Fibroblast of gingiva (primary cell): ENCODE measurements at places on chromosomes 3 and 15.
A peak's percentile ranks its signal among the peaks of the same experiment; 100 is the strongest.

- DNase-seq, result no peak
Observed at GRCh38 chr3:8516047-8516661, 14.5 kb downstream of the LMCD1 start.

DNA sequence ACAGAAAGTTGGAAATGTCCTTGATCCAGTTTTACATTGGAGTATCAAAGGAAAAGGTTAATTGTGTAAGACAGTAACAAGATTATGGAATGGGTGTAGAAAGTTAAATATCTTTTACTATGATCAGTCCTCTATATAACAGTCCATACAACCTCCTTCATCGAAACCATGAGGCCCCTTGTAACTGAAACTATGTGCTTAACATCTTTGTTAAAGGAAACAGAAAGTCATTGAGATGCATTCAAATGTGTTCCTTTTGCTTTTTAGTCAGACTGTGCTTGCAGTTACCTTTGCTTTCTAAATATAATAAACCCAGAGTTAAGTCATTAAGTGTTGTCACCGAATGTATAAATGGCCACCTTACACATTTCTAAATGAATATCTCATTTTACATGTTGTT is 1298.5 kb downstream of the ROBO2 start:
- no peak for DNase-seq

DNA sequence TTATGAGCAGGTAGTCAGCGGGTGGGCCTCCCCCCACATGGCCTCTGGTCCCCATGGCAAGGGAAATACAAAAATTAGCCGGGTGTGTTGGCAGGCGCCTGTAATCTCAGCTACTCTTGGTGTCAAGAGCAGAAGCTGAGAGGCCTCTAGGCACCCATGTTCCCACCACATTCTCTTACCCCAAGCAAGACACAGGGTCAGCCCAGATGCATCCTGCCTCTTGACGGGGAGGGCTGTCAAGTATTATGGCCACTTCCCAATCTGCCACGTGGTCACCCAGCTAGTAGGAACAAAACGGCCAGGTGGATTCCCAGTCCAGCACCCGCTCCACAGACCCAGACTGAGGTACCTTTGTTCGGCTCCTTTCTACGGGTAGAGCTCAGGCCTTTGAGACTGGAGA is 16.2 kb upstream of the SLC6A6 start:
- DNase-seq, result no peak

DNA sequence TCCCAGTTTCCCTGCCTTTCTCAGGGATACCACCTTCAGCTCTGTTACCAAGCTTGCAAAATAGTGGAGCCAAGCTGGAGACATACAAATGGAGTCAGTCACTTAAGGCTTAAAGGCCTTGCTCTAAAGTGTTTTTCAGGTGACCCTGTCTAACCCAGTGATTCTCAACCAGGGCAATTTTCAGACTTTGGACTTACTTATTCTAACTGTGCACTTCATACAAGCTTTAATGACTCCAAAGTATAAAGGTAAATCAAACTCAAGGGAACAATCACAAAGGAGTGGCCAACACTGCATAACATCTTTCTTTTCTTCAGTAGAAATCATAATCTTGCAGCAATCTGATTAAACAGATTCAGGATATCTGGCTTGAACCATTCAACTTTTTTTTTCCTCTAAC is 9.4 kb downstream of the ANO10 start:
- DNase-seq, result no peak

DNA sequence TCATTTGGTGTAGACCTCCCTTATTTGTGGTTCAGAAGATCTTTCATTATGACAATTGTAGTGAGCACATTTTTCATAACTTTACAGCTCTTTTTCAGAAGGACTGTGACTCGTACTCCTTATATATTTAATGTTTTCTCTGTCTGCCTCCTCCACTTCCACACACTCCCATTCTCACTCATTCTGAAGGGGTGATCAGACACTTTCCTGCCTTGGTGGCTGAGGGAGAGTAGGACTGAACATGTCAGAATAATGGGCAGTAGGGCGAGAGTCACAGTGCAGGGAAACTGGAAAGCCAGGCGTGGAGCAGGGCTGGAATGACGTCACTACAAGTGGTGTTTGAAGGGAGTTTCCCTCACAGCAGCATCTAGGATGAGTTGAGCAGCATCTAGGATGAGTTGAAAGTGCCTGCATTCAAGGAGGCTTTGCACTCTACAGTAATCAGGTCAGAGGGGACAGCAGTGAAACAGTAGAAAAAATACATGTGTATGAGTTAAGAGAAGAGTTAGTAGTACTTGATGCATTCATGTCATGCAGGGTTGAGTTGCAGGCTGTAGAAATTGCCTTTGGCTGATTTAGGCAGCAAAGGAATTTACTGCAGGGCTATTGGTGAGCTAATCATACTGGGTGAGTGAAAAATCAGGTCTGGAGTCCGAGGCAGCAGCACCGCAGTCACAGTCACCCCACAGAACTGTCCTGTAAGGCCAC is 36.3 kb upstream of the FBXL22 start:
- no peak for DNase-seq

- no peak for DNase-seq
Observed at GRCh38 chr3:140273542-140274195, 338.7 kb downstream of the CLSTN2 start.

DNA sequence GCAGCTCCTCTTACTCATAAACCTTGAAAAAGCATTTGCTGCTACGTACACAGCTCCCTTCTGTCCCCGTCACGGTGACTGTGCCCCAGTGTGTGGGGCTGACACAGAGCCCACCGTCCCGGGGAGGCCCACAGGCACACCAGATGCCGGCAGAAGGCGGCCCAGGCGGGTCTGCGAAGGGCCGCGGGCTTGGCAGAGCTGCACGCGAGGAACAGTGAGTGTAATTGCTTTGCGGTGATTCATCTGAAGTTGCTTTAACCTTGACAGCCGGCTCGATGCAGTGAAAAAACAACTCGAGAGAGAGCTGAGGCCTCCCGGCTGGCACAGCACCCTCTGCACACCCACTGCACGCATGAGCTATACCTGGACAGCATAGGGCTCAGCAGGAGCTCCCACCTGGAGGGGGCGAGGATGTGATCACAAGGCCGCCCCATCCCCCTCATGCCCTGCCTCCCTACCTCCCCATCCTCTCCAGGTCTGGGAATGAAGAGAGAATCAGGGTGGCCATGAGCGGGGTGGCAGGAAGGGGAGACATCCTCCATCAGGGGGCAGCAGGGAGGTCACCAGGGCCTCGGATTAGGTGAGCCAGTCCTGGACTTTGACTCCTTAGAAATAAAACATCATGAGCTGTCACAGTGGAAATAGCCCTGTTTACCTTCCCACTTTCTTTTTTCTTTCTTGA is 172.7 kb downstream of the MEGF11 start:
- DNase-seq, result peak; percentile 23

- no peak for DNase-seq
Observed at GRCh38 chr3:113600418-113601182, 68.2 kb downstream of the SIDT1 start.

DNA sequence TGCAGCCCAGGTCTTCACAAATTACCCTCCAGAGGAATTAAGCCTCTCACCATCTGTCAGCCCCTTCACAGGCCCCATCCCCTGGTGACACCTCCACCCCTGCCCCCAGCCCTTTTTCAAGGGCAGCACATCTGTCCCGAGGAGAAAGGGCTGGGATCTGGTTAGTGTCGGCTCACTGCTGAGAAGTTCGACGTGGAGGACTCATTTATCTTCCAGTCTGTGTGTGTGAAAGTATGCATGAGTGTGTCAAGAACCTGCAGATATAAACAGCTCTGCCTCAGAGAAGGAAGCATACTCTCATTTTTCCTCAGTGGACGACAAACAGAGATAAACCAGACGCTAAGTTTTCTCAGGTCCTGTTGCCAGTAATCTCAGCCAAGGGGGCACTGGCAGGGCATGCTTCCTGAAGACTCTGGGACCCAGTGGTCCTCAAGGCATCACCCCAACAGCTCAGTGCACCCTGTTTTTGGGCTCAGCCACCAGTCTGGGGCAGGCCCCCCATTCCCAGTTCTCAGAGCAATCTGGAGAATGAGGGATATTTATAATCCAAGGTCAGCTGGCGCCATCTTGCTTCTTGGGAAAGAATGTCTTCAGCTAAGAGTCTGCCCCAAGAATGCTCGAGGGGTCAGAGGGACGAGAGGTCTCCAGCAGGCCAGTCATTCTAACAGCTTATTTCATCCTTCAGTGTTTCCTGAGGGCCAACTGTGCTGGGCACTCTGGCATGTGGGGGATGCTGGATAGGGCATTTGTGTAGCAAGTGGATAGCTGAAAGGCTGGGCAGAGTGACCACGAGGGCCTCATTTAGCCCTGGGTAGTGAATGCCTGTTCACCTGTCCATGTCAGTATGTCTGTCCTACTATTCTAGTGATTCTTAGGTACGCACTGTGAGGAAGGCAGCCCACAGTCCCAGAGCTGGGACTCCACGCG is 73.6 kb downstream of the ADCY5 start:
- DNase-seq, result no peak

DNA sequence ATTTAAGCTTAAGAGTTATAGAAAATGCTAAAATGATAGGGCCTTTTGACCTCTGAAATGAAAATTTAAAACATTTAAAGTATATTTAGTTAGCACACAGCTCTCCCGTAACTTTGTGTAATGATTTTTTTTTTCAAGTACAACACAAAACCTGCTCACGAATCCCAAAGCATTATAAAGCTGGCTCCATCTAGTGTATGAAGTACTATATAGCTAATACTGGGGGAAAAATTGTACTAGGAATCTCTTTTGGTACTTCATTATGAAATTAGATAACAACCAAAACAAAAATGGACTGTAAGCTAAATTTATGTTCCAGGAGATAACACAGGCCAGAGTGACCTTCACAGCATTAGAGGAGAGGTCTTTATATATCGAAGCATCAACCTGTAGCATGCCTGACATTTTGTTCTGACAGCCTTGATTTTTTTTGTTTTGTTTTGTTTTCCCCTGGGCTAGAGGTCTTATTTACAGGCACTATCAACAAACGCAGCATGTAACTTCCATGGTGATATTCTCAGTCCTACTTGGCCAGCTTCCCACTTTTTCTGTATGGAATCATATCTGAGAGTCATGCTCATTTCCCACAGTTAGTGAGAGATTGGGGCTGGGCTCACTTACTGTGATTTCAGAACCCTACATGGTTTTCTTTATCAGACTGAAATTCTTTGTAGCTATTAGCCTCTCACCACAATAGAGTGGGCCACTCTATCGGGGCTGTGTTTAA is 116.3 kb downstream of the MITF start:
- peak; percentile 42 for DNase-seq

DNA sequence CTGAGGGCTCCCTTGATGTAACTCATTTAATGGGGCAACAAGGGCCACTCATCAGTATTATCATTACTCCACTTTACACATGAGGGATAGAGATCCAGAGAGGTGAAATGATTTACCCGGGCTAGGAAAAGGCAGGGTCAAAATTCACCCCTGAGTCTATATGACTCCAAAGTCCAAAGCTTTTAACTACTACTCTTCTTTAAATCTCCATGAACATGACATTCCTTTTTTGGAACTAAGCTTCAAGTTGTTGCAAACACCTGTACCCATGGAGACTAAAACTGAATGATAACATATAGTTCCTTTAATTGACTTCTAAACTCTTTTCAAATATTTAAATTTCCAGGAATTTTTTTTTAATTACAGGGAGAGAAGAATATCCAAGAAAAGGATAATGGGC is 292.9 kb upstream of the GADL1 start:
- no peak for DNase-seq

DNA sequence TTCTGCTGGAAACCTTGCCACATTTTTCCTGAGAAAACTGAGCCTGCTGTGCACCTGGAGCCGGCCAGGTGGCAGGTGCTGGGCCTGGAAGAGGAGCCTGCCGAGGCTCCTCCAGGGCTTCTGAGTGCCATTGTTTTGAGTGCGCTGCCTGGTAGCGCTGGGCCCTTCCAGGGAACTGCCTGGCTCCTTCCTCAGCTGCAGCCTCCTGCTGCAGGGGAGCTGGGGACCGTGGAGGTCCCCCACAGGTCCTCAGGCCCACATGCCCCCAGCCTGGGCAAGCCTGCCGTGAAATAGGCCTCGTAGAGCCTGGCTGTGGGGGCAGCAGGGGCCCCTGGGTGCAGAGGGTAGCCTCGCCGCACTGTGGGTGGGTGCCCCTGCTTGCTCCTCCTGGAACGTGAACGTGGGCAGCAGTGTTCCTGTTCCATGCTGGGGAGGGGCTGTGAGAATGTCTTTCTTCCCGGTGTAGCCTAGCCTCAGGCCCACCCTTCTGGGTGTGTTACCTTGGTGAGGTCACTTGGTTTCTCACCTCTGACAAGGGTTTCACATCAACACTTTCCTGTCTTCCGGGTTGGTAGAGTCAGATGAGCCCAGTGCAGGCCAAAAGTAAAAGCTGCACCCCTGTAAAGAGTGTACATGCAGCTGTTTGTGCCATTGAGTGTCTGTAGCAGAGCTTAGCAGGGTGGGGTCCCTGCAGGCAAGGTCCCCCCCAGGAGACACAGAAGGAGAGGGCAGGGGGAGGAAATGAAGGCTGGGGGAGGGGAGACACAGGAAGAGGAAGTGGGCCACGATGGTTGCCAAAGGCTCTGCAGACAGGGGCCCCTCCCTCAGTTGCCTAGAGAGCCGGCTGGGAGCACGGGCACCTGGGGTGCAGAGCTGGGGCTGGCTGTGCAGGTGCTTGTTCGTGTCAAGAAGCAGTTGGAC is 34.5 kb downstream of the KLF13 start:
- no peak for DNase-seq

DNA sequence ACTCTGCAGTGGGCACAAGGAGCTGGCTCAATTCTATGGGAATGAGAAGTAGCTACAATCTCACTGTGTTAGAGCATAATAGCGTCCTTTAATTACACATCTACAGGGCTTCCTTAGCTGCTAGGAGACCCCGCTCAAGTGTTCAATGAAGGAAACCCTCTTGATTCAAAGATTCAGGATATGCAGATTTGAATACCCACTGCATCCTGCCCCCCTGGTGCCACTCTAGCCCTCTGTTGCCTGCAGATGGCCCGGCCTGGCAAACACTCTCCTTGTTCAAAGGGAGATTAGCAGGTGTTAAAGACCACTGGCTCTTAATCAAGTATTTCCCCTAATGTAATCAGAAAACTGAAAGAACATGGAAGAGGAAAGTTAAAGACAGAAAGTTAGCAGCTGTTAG is 356.6 kb downstream of the VGLL3 start:
- no peak for DNase-seq

DNA sequence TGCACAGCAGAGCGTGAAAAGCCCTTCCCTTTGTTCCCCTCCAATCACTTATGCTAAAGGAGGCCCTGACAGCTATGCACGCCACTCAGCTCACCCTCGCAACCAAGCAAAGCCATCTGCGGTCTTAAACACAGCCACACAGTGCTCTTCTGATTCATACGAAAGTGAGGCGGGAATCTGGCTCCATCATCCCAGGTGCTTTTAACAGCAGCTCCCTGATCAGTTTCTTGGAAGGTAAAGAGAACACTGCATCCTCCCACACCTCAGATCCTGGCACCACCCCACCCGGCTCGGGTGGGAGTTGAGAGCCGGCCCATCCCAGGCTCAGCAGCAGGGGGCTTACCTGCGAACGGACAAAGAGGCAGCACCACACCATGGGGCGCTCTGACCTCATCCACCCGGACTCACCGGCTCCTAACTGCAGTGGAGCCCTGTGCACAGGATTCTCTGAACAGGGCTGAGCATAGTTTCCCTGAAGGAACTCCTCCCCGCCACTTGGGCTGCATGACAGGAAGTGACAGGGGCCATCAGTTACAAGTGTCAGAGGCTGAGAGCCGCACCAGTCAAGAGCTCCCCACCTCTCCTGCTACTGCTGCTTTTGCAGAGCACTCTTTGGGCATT is 114.3 kb upstream of the ARHGEF3 start:
- DNase-seq, result no peak

- peak; percentile 53 for DNase-seq
Observed at GRCh38 chr3:23075496-23075895, 127.6 kb upstream of the UBE2E2 start.

- DNase-seq, result no peak
Observed at GRCh38 chr3:187848401-187848800, 103.1 kb upstream of the BCL6 start.

- DNase-seq, result no peak
Observed at GRCh38 chr15:63880744-63881143, 47.0 kb upstream of the HERC1 start.
